Stimulated activated CD4-positive, alpha-beta T cell treated with anti-CD3 and anti-CD28 coated beads, Interleukin-4, amount 100 ng/mL, for 48 hours (primary cell): ENCODE measurements at places on chromosomes 13 and 19.

DNA sequence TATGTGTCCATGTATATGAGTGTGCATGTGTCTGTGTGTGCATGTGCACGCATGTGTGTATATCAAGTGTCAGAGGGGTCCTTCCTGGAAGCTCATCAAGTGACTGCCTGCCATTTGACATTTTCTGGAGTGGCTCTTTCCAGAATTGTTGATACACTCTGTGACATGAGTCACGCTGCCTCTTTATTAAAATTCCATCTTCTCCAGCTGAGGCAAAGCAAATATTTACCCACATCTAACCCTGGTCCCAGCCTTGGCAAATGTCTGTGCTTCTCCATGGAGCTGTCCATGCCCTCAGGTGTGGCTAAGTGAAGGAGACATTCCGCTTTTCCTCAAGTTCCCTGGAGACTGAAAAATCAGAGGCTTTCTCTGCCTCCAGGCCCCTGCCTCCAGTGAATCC is 88.2 kb upstream of the MBNL2 start:
- DNase-seq, result no peak

DNA sequence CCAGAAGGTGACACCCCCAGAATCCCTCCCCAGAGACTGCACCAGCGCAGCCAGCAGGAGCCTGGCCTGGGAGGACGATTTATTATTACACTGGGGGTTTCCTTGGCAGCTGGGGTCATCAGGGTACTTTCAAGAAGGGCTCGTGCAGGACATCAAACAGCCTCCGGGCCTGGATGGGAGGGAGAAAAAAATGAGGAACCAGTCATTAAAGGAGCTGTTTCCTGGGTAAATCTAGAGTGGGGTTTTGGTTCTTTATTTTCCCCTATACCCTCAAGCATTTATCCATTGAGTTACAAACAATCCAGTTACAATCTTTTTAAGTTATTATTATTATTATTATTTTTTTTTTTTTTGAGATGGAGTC is 3.1 kb downstream of the POLR1G start:
- DNase-seq, result no peak

DNA sequence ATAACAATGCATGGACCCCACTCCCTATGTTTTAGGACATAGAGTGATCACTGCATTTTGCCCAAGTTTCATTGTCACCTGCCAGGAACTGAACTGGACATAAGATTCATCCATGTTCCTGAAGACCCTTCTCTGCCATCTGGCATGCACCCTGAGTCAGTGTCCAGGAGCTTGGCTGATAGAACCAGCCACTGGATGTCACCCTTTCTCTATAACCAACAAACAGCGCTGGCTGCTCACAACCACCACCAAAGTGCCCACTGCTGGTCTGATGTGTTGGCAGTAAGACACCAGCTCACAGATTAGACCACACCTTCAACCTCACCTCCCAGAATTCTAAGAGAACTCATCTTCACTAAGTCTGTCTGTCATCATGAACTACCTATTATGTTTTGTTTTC is 333.4 kb downstream of the ITGBL1 start:
- no peak for DNase-seq

DNA sequence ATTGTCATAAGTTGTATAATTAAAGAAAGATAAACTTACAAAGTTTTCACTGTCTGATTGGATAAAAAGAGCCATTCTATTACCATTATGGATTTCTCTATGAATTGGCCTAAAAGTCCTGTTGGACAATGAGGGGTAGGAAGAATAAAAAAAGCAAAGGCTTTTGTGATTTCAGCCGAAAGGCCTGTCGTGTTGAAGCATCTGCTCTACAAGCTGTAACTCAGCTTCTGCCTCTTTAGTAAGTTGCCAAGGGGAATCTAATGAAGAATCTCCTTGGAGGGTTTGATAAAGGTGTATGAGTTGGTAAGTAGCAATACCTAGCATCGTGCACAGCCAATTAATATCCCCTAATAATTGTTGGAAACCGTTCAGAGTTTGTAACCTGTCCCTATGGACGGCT is 25.2 kb upstream of the ERVV-1 start:
- DNase-seq, result no peak

- peak; percentile 42 for DNase-seq
Observed at GRCh38 chr13:24270639-24271141, 38.7 kb upstream of the C1QTNF9 start.

GRCh38 chr13:87779426-87779825 is 108.3 kb downstream of the SLITRK5 start:
- DNase-seq, result no peak
